ENCODE measurements at places on chromosomes 5 and 9.

GRCh38 chr9:126389992-126390391, 63.4 kb downstream of the MVB12B start:
- no peak for DNase-seq

- DNase-seq, result no peak
Measured at GRCh38 chr5:170357955-170358444, 31.2 kb downstream of the KCNMB1 start.

DNA sequence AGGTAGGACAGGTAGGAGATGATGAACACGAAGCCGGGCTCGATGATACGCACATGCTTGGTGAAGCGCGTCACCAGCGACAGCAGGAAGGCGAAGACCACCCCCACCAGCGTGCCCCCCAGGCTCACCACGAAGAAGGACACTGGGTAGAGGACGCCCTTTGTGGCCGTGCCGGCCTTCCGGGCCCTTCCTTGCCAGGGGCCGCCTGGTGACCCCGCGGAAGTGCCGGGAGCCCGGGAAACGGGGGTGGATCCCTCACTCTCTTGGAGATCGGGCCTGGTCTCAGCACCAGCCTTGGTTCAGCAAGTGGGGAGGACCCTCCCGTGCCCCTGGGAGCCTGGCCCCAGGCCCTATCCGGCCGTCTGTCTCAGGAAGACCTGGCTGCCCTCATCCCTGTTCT, 39.7 kb downstream of the SLC9A3 start:
- DNase-seq, result no peak

GRCh38 chr9:135910757-135911156, 3.4 kb upstream of the CAMSAP1 start:
- DNase-seq, result no peak

DNA sequence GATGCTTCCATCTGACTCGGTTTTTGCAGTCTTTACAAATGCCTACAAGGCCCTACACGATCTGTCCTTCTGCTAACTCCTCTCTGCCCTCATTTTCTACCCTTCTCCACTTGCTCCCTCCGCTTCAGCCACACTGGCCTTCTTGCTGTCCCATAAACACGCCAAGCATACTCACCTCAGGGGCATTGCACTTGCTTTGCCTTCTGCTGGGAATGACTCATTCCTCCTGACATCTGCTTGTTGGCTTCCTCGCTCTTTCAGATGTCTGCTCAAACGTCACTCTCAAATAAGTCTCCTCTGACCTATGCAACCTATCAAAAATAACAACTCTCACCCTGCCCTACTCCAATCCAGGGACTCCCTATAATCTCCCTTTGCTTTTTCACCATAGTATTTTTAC, 28.2 kb downstream of the CDC25C start:
- DNase-seq, result no peak

- DNase-seq, result no peak
Measured at GRCh38 chr9:86854898-86855523, 92.3 kb downstream of the GAS1 start.

- no peak for DNase-seq
Measured at GRCh38 chr5:15598294-15598902, 98.4 kb downstream of the FBXL7 start.

- DNase-seq, result no peak
Measured at GRCh38 chr5:160970605-160971191, 118.7 kb upstream of the ATP10B start.

GRCh38 chr5:30376848-30377247, 816.6 kb upstream of the CDH6 start:
- no peak for DNase-seq

GRCh38 chr9:115088860-115089259, 29.1 kb downstream of the TNC start:
- no peak for DNase-seq

DNA sequence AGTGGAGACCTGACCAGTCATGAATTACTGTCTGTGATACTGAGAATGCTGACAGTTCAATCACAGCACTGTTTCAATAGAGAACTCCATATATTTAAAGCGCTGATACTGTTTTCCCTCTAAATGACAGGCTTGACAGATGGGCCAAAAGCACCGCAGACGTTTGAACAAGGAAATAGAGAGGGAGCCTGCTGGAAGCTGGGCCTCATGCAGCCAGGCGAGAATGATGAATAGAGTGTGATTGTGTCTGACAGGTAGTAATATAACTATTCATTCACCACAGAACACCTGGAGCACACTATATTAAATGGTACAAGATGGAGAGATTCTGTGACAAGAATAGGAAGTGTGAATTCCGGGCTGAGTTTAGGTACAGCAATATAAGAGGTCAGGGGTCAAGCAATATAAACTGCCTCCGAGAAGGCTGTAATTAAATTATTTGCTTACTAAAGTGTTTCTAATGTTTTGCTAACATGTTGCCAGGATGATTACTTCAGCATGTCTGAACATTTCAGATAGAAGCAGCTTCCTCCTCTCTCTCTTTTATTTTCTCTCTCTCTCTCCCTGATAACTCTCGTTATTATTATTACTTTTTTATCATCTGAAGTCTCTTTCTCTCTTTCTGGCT, 297.7 kb downstream of the CSNK1G3 start:
- no peak for DNase-seq

DNA sequence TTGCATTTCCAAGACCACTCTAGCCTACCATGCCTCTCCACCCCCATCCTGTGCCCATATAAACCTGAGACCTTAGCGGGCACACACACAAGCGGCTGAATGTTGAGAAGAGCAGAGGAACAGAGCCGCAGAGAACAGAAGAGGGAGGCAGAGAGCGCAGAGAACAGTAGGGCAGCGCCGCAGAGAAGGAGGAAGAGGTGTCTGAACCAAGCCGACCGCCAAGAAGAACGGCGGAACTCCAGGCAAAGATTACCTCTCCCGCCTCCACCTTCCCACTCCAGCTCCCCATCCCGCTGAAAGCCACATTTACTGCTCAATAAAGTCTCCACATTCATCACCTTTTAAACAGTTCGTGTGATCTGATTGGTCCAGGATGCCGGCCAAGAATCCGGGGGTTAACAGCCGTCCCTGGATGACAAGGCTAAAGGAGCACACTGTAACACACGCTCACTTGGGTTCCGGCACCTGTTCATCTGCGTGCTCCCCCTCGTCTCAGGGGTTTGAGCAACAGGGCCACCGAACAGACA, 33.2 kb downstream of the GRIN3A start:
- DNase-seq, result no peak

- DNase-seq, result peak; percentile 56
Measured at GRCh38 chr9:123349691-123350480, 6.1 kb upstream of the CRB2 start.

- no peak for DNase-seq
Measured at GRCh38 chr5:168451565-168451964, 34.7 kb upstream of the RARS1 start.

DNA sequence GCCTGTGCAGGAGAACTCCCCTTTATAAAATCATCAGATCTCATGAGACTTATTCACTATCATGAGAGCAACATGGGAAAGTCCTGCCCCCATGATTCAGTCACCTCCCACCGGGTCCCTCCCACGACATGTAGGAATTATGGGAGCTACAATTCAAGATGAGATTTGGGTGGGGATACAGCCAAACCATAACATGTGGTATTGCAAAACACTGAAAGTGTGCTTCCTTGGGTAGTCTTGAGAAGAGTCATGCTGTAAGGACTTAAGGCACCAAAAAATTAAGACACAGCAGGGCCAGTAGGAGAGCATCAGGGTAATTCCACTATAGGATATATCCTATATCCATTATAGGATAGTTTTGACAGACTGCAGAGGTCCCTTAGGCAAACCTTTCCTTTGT, 29.4 kb upstream of the GDNF start:
- no peak for DNase-seq

DNA sequence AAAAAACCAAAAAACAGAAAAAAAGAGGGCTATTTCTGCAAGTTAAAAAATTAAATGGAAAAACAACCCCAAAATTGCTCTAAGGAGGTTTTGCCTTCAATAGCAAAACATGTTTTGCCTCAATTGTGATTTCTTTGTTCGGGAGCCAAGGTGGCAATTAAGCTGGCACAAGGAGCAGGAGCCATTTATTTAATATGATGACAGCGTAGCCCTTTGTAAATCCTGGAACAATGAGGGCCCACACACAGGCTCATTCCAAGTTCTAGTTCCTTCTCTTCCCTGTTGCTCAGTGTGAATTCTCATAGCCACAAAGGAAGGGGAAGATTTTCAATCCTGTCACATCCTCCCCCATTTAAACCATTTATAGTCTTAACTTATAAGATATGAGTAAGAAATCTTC, 353.2 kb downstream of the PDE4D start:
- DNase-seq, result no peak

DNA sequence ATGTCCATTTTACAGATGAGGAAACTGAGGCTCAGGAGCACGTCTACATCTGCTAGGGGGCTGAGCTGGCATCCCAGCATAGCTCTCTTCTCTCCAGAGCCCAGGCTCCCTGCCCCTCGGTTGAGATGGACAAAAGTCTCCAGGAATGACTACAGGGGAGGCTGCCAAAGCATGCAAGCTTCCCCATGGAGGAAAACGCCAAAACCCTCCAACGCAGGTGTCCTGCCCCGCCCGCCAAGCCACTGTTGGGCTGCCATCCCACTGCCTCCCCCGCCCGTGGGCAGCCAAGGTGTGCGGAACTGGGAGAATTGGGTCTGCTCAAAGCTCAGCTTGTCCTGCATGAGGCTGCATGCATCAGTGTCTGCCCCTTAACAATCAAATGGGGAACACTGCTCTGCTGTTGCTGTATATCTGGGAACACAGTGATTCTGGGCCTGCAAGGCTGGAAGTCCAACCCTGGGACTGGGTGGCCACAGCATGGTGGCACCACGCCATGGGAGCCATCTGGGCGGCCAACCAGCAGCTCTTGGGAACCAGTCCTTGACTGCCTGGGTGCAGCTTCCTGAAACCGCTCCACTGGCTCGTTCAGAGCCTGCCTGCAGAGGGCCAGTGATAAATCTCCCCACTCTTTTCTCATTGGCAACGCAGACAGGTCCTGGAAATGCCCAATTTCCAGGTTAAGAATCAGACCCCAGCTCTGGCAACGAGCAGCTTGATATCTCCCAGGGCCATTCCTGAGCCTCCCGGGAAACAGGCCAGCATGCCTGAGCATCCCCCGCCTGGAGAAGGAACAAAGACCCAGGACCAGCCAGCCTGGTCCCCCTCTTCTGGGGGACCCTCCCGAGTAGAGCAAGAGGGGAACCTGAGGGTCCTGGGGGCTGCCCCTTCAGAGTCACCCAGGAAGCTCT, 3.5 kb downstream of the RALGDS start:
- DNase-seq, result no peak

GRCh38 chr5:124512236-124512635, 234.2 kb downstream of the ZNF608 start:
- no peak for DNase-seq

DNA sequence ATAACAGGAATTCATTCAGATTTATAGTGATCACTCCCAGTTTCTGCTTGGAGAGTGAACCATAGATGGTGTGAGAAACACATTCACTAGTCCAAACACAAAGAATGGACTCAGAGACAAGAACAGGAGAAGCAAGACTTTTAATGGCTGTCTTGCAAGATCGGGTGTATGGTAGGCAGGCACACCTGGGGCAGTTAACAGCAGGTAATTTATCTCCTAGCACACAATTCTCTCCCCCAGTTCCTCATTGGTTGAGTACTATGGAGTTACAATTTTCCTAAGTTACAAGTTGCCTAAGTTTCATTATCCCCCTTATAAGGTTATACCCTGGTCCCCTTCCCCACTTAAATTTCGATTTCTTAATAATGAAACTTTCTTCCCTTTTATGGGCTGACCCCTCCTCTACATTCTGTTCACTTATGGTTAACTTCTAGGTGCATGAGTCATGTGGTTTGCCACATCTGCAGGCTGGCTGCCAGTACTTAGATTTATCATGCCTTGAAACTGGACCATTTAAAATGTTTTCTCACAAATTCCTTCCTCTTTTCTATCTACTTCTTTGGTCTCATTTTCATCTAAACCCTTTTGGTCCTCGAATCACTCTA, 623.3 kb downstream of the HINT1 start:
- DNase-seq, result no peak

GRCh38 chr9:72937545-72937944, 15.3 kb downstream of the ALDH1A1 start:
- DNase-seq, result no peak

- no peak for DNase-seq
Measured at GRCh38 chr9:78218890-78219289, 17.0 kb upstream of the CEP78 start.

- no peak for DNase-seq
Measured at GRCh38 chr9:97385626-97386264, 26.2 kb upstream of the TDRD7 start.

DNA sequence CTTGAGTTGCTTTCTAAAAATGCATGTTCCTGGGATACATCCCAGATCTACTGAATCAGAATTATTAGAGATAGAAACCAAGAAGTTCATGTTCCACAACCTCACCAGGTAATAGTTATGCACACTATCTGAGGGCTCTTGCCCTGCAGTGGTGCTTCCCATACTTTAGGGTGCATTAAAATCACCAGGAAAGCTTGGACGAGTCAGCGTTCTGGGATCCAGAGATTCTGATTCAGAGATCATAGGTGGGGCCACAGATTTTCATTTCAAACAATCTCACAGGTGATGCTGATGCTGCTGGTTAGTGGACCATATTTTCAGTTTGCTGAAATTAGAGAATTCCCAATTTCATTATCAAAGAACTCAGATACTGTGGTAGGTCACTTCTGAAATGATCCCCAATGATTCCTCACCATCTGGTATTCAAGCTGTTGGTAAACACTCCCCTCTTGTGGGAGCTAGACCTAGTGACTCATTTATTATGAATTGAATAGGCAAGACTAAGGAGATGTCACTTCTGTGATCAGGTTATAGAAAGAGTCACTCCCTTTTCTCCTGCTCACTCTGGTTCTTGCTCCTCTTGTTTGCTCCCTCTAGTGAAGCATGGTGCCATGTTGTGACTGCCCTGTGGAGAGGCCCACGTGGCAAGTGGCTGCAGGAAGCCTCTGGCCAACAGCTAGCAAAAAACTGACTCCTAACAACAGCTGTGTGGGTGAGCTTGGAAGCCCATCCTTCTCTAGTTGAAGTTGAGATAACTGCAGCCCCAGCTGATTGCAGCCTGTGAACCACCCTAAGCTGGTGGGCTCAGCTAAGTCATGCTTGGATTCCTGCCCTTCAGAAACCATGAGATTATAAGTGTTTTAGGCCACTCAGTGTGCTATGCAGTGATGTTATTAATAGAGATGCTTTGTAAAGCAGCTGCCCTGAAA, 59.8 kb downstream of the SH3TC2 start:
- DNase-seq, result no peak

- no peak for DNase-seq
Measured at GRCh38 chr9:124222918-124223720, 34.6 kb upstream of the NEK6 start.

DNA sequence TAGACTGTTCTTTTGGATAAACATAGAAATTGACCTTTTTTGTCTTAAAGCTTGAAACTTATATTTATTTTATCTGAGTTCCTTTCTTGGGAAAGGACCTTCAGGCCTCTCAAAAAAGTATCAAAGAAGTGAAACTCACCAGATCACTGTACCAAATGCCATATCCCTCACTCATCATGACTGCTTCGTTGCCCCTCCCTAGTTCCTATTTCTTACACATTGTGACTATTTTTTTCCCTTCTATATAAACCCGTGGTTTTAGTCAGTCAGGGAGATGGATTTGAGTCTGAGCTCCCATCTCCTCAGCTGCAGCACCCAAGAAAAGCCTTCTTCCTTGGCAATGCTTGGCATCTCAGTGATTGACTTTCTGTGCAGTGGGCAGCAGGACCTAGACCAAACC, 129.4 kb downstream of the LPAR1 start:
- no peak for DNase-seq

- DNase-seq, result no peak
Measured at GRCh38 chr5:41869151-41869723, 988 bp downstream of the OXCT1 start.
